ENCODE measurements at places on chromosomes 5 and 9.

- DNase-seq: no peak
These were observed 49.8 kb downstream of the RASEF start for GRCh38 chr9:83012922-83013838.

DNA sequence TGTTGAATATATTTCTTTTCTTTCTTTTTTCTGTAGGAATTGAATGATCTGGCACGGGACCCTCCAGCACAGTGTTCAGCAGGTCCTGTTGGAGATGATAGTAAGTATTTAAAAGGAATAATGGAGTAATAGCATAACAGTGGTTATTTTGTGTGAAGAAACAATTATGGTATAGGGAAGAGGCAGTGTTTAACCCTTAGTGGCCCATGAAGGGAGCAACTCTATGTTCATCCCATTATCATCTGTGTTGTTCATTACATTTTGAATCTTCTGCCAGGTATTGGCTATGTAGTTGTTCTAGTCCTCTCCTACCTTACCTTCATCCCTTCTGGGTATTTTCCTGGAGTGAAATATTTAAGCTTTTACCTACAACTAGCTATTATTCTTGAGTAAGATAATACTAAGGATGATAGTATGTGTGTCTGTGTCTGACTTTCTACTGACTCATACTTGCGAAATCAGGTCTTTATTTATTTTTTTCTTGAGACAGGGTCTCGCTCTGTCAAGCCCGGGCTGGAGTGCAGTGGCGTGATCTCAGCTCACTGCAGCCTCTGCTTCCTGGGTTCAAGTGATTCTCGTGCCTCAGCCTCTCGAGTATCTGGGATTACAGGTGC lies 39.3 kb downstream of the UBE2D2 start:
- DNase-seq: no peak

GRCh38 chr5:34959323-34959722 lies 30.0 kb downstream of the DNAJC21 start:
- no peak for DNase-seq

- DNase-seq: no peak
These were observed 369.9 kb upstream of the FAM174A start for GRCh38 chr5:100165309-100165708.

GRCh38 chr5:83472508-83473345 lies 1.2 kb downstream of the VCAN start:
- DNase-seq: peak; percentile 48

- peak; percentile 80 for DNase-seq
These were observed 227.0 kb upstream of the DAP start for GRCh38 chr5:10987925-10988504.

DNA sequence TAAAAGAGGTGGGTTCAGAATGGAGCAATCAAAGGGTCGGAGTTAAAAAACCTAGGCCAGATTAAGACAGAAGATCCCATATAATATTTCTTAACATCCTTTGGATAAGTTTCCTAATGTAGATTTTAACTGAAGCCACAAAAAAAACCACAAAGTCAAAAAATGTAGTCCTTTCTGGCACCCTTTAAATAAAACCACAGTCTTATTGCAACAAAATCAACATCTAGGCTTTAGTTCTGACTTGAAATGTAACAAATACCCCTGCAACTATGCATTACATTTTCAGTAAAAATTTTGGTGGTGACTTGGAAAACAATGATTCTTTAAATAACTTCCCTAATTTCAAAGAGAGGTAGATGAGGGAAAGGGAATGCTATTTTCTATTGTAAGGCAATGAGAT lies 109.2 kb downstream of the PSAT1 start:
- DNase-seq: no peak

DNA sequence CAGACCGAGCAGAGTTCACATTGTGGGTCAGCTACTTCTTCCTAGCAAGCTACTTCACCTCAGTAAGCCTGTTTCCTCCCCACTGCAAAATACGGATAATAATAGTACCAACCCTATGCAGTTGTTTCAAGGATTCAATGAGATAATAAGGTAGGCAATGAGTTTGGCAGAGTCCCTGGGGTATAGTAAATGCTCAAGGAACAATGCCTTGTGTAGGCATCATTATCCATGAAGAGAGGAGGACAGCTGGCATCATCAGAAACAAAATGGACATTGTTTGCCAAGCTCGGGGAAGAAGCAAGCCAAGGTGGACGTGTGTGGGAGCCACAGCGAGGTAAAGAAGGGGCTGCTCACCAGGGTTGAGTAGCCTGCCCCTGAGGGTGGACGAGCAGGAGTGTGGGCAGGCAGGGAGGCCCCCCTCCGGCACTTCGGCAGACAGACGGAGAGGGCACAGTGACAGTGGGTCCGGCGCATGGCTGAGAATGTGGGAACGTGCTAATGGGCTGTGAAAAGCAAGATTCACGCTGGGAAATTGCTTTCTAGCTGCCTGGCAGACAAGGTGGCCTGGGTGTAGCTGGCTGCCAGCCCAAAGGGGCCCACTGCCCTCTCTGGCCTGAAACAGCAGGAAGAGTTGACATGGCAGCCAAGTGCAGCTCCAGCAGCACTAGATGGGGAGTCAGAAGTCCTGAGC lies 10.1 kb downstream of the CAMK2A start:
- DNase-seq: no peak

GRCh38 chr9:69215774-69216485 lies 41.9 kb downstream of the TJP2 start:
- DNase-seq: no peak

DNA sequence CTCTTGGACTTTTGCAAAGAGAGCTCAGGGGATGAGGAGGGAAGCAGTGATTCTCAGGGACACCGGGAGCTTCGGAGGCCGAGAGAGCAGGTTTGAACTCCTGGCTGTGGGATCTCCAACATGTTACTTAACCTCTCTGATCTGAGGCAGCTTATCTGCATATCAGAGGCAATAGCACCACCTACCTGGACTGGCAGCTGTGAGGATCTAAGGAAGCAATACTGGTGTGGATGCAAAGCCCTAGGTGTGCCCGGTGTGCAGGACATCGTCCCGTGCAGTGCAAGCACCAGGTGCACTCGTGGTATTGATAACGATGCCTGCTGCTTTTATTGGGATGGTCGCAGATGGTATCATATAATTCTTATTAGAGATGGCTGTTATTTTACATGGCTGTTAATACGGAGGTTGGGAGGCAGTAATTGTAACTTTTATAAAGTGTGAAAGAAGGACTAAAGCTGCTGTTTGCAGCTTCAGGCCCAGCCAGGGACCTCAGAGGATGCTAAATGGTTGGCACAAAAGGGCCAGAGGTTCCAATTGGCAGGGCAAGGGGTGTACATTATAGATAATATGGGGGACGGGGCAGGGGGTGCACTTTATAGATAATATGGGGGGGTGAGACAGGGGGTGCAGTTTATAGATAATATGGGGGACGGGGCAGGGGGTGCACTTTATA lies 14.9 kb downstream of the COL5A1 start:
- DNase-seq: no peak

DNA sequence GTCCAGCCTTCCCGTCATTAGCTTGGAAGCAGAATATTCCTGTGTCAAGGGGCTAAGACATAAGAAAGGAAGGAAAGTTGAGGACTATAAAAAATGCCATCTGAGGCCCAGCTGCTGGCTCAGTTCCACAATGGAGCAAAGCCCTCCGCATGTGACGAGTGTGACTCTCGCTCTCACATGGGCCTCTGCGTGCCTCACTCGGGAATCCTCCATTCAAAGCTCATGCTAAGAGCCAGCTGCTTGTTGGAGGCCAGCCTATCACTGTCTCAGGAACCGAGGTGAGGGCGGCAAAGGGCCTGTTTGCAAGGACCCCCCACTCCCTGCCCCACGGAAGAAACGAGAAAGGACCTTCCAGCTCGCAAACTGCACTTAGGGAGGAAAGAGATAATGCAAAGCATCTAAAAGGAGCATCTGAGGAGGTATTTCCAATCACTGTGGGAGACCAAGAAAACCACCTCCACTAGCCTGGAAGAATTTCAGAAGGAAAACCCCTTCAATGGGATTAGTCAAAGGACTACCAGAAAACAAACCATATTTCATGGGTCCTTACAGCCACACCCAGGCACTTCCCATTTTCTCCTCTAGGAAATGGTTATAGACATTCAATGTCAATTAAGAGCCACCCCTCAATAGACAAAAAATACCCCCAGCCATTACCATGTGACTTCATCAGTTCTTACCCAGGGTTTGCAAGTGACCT lies 95.3 kb downstream of the PRRT1B start:
- no peak for DNase-seq

GRCh38 chr5:69105996-69106906 lies 12.4 kb downstream of the SLC30A5 start:
- DNase-seq: no peak

- DNase-seq: no peak
These were observed 72.5 kb downstream of the TRIM36 start for GRCh38 chr5:115097236-115097635.

DNA sequence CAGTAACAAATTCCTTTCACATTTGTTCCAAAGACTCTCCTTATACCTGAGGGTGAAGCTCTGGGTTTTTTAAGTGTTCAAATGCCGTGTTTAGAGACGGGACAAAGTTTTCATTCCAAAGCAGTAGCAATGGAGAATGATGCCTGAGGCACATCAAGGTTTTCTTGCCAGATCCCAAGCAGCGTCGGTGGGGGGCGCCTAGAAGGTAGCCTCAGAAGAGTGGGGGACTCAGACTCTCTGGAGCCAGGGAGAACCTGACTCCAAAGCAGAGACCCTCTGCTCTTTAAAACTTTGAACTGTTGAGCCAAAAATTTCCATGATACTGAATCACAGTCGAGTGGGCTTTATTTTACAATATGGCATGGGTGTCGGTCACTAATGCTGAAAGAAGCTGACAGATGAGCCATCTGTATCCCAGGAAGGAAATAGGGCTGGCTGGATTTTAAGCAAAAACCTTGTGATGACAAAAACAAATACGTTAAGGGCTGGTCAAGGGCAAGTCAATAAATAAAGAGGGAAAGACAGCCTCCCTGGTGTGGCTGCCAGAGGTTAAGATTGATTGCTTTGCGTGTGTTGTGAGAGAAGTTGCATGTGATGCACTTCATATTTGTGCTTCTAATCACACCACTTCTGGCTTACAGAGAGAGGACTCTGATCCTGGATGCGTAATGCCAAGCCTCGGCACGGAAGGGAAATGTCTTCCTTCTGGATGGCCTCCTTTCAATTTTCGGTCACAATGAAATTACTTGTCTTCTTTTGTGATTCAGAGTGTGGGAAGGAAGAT lies 161.1 kb upstream of the EFNA5 start:
- no peak for DNase-seq

- no peak for DNase-seq
These were observed 43.1 kb downstream of the NACC2 start for GRCh38 chr9:136051837-136052471.

GRCh38 chr5:176899296-176899891 lies at the start of gene HK3:
HK3 (minus strand) TSS chr5:176899346; CDS start chr5:176896159, 3,187 bp downstream.
- DNase-seq: no peak

GRCh38 chr5:149611326-149611725 lies 30.0 kb downstream of the ARHGEF37 start:
- DNase-seq: no peak

GRCh38 chr5:168874713-168875380 lies 295.7 kb upstream of the PANK3 start:
- no peak for DNase-seq

- no peak for DNase-seq
These were observed 116.0 kb upstream of the LMX1B start for GRCh38 chr9:126497660-126498275.

DNA sequence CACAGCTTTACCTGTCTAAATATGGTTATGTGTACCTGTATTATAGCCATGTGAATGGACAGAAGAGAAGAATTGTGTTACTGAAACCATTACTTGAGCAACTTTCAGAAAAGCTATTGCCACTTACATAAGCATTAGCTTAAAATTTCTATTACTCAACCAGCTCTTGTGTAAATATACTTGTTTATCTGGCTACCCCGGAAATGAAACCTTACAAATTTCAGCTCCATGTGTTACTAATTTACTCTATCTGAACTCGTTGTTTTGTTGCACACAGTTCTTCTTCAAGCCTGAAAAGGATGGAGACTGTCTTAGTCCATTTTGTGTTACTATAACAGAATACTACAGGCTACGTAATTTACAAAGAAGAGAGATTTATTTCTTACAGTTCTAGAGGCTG lies 22.5 kb upstream of the ADAMTSL1 start:
- DNase-seq: no peak

DNA sequence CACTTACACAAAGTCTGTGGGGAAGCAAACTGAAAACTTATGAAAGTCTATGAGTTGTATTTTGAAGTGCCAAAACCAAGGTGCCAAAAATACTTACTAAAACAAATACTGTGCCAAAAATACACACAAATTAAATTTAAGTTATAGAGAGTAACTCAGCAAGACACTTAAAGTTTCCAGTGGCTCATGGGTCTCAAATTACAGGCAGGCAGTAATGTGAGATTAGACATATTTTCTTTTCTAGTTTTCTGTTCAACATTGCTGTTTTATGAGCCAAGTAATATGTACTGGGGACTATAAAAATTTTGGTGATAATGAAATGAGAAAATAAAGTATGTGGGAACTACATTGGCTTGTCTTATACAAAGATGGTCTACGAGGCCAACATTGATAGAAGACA lies 172.2 kb upstream of the SNX2 start:
- no peak for DNase-seq

GRCh38 chr5:66442951-66443445 lies 153.2 kb upstream of the MAST4 start:
- DNase-seq: no peak

DNA sequence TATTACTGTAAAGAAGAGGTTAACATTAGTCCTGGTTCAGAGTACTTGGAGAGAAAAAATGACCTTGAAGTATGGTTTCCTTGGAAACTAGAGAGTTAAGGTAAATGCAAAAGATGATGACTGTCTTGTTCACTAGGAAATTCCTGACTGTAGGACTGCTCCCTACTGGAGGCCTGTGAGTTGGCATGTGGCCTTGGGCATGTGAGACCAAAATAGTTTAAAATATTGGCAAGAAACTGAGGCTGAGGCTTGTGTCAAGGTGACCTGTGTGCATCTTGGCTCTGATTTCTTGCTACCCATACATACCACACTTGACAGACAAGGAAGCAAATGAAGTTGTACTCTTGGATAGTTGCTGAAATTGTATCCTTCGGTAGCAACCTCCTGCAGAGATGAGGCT lies 96.5 kb downstream of the TARS1 start:
- no peak for DNase-seq

DNA sequence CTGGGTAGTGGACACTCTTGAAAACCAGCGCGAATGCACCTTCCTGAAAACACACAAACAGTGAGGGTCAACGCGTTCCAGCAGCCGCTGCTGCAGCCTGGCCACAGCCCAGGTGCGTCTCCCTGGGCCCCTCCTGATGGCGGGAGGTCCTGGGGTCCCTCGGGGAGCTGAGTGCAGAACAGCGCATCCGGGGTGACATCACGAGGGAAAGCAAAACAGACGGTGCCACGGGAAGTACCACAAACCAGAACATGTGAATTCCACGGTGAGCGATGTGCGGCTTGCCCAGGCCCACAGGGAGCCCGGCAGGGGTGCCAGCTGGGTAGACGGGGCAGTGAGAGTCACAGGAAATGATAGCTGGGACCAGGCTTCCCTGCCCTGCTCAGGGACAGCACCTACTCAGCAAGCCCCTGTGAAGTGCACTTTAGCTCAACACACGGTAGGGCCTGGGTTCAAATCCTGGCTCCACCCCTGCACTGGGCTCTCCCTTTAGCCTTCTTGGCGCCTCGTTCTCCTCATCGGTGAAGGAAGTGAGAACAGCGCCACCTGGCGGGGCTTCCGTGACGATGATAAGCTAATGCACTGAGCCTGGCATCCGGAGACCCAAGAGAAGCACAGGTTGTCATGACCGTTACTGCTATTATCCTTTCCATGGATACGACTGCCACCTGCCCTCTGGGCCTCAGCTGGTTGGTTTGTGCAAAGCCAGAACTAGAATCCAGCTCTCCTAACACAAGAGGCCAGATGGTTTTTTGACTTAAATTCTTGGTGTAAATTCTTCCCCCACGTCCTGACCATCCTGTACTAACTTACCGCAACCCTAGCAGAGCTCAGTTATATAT lies 24.6 kb downstream of the GFPT2 start:
- peak; percentile 85 for DNase-seq

- no peak for DNase-seq
These were observed 11.8 kb downstream of the ITGA1 start for GRCh38 chr5:52799358-52799982.
